ENCODE measurements at places on chromosomes 3 and 15.

DNA sequence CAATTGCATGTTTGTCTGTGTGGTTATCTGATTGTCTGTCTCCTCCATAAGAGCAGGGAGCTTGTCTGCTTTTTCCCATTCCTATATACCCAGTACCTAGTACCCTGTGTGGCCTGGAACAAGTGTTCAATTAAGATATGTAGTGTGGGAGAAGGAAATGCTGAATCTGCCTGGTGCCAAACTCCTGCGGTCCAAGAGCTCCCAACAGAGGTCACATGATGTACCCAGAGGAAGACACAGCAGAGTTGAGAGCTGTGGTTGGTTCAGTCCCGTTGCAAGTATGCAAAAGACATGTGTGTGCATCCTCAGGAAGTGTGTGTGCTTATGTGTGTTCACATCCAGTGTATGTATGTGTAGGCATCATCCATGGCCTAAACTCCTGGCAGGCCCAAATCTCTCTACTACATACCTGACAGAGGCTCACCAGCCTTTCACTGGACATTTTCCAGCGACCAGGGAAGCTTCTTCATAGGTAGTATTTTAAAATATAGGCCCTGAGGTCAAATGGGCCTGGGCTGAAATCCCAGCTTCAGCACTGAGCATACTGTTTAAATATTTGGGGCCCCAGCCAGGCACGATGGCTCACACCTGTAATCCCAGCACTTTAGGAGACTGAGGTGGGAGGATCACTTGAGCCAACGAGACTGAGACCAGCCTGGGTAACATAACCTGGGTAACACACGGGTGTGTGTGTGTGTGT, 34.0 kb upstream of the ITGA11 start:
- no peak for DNase-seq

GRCh38 chr3:181629711-181630110, 82.0 kb upstream of the SOX2 start:
- DNase-seq, result no peak

- DNase-seq, result no peak
Measured at GRCh38 chr3:40992023-40992422, 207.3 kb upstream of the CTNNB1 start.

DNA sequence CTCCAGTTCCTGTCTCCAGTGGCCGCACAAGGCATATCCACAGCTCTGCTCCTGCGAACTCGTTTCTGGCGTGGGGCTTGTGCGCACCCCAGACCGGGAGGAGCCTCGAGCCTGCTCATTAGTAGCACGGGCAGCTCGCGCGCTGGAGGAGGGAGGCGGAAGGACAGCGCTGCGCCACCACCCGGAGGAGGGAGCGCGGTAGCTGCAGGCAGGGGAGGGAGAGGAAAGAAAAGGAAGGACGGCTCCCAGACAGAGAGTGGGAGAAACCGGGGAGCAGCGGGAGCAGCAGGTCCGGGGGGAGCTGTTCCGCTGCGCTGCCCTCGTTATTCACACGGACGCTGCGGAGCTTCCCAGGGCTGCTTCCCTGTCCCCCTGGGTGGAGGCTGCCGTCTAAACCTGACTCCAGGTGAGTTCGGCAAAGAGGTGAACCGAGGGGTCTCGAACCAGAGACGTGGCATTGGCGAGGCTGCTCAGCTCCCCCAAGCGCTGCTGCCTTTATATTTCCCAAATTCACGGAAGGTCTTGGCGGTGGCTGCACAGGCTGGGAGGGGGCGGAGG, 121.3 kb upstream of the ZNF717 start:
- no peak for DNase-seq
